ENCODE measurements at places on chromosomes 4 and X.
A peak's percentile ranks its signal among the peaks of the same experiment; 100 is the strongest.

DNA sequence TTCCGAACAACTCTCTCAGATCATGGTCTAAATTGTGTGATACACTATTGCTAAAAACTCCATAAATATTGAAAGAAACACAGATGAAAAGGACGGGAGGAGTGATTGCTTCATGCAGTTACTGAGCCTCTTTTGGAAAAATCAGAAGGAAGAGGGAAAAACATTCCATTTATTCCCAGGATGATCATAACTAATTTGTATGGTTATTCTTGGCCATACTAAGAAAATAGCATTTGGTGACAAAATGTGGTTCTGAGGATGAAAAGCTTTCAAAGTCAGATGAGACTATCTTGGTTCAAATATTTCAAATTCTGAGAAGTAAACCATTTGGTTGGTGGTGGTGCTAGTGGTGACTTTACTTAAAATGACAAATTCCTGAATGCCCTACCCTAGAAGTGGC is 305.4 kb upstream of the LDB2 start:
- no peak for DNase-seq

DNA sequence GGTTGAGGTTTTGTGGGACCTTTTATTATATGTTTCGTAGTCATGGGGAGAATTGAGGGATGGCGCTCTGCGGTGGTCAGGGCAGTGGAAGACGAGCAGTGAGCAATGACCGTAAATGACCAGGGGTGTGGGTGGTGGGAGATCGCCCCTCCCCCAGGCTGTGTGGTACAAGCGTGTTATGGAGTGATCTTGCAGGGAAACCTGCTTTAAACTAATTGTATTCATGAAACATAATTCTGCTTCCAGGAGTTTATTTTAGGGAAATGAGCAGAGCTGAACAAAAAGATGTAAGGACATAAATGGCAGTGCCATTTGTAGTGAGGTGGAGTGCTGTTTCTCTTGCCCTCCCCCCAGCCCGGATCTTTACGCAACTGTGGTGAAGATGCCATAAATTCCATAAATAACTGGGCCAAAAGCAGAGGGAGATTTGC is 20.2 kb downstream of the GYG2 start:
- no peak for DNase-seq

DNA sequence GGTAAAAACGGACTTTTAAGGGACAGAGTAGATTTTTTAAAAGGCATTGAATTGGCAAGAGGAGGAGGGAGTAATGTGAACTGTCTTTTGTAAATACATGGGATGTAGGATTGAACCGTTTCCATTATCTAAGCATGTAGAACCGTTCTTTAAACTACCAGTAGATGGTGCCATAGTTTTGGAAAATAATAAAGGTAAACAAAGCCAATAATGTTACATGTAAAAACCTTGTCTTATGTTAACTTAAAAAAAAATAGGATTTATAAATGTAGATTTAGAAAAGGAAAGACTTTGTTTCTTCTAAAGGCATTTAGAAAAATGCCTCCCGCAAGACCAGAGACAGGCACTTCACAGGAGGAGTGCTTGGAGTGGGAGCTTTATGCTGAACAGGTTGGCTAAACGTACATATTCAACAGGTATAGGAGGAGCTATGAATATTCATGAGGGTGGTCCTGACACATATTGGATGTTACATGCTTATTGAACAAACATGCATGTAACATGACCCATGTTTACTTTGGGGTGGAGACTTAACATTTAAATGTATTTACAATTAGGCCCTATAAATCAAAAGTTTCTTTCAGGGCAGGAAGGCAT is 45.5 kb upstream of the FAM241A start:
- no peak for DNase-seq

GRCh38 chr4:36230534-36230933 is 13.8 kb downstream of the ARAP2 start:
- DNase-seq, result no peak

DNA sequence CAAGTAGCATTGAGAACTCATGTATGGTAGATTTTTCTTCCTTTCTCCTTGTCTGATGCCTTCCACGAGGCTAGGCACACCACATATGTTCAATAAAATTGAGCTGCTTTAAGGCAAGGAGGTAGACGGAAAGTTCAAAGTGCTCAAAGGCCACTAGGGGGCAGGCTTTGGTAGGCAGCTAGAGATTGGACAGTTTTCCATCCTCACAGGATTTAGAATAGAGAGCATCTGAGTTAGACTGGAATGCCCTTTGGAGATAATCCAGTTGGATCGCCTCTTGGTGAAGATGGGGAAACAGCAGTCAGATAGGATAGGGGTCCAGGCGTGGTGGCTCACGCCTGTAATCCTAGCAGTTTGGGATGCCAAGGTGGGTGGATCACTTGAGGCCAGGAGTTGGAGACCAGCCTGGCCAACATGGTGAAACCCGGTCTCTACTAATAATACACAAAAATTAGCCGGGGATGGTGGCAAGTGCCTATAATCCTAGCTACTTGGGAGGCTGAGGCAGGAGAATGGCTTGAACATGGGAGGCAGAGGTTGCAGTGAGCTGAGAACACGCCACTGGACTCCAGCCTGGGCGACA is 30.4 kb downstream of the ELF4 start:
- DNase-seq, result peak; percentile 66

DNA sequence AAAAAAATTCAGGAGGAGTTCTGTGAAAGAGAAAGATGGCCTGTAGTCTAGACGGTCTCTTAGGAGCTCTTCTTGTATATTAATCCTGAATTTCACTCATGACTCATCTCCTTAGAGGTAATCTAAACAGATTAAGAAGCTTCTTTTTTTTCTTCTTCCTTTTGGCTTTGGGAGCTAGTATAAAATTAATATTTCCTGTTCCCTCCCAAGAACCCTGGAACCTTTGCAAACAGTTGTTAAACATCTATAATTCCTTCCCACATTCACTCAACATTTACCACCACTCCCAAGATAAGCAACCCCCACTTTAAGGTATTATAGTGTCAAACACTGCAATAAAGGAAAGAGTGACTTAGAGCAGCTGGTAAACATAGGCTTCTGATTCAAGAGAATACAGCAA is 146.4 kb upstream of the EDNRA start:
- no peak for DNase-seq

GRCh38 chrX:154731881-154732280 is 19.0 kb downstream of the GAB3 start:
- DNase-seq, result no peak

GRCh38 chrX:125681507-125681906 is 361.8 kb downstream of the TEX13C start:
- no peak for DNase-seq

- no peak for DNase-seq
These were observed 64.8 kb downstream of the KIF4A start for GRCh38 chrX:70354716-70355115.

- no peak for DNase-seq
These were observed 36.7 kb upstream of the HMX1 start for GRCh38 chr4:8908206-8908893.

GRCh38 chrX:105314458-105314857 is 94.0 kb upstream of the TEX13A start:
- DNase-seq, result no peak

GRCh38 chrX:66018585-66019309 is 21.1 kb downstream of the VSIG4 start:
- DNase-seq, result no peak

GRCh38 chrX:117429501-117429900 is 687.1 kb downstream of the KLHL13 start:
- no peak for DNase-seq

DNA sequence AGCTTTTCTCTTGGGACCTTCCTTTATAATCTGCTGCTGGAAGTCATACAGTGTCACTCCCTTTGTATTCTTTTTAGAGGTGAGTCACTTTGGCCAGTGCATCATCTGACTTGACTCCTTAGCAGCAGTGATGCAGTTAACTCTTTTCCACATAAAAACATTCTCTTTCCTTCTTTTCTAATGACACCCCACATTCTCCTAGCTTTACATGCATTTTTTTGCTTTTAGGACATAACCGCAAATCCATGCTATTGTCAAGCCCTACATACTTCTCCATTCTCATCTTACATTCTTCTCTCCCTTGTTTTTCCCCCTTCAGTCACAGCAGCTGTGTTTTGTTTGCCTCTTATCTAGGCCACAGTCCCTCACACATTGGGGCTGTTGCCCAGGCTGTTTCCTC is 55.1 kb downstream of the ZNF330 start:
- no peak for DNase-seq

GRCh38 chrX:45803383-45803921 is 602.8 kb upstream of the DIPK2B start:
- no peak for DNase-seq

- no peak for DNase-seq
These were observed 20.2 kb downstream of the APLN start for GRCh38 chrX:129634541-129634940.

- DNase-seq, result no peak
These were observed 22.6 kb downstream of the CCNQ start for GRCh38 chrX:153576239-153576870.

DNA sequence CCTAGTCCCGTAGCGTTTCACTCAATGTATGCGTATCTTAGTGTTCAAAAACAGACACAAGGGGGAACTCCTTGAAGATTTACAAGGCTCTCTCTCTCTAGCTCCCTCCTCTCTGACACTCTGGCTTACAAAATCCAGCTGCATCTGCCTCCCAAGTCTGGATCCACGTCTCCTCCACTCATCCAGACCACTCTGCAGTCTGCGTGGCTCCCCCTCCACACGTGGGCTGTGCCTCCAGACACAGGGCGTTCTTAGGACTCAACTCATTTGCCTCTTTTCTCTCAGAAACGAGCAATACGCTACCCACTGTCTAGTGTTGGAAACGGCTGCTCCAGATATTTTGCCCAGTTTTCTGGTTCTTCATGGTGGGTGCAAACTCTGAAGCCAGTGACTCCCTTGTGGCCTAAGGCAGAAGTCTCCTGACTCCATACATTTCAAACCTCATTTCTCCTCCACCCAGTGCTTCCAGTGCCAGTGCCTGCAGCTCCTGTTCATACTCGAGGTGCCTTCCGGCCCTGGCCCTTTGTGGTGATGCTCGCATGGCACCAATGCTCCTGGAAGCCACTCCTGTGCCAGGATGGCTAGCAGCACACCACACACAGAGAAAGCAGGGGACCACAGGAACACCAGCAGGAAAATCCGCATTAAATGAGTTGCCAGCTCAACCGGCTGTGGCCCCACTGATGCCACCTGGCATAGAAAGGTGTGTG is 24.1 kb downstream of the NAT8L start:
- DNase-seq, result no peak

DNA sequence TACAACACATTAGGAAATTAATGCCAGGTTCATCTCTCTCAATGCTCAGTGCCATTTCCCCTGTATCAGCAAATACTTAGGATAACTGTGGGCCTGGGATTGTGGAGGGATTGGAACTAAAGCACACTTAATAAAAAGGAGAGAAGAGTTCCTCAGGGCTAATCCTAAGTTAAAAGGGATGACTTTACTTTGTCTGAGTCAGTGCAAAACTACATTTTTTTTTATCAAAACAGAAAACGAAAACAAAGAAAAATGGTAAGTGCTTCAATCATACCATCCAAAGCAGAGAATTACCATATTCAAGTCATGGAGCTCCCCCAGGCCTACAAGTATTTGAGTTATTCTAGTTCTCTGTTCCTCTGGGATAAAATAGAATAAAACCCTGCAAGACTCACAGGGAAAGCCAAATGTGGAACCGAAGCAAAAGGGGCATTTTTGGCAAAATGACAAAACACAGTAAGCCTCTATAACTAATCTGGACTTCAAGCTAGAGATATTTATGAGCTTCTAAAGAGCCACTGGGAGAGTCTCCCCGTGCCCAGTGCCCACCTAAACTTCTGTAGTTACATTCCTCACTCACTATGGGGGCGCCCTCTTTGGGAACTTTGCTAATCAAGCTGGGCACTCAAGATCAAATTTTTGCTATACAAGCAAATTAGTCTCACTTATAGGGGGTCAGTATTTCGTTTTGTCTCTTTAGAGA is 53.4 kb downstream of the PALLD start:
- no peak for DNase-seq

- DNase-seq, result no peak
These were observed 34.7 kb downstream of the FRMPD3 start for GRCh38 chrX:107484002-107484726.

GRCh38 chr4:79273915-79274314 is 51.9 kb downstream of the NAA11 start:
- DNase-seq, result no peak

- DNase-seq, result no peak
These were observed 32.9 kb downstream of the EREG start for GRCh38 chr4:74397748-74398426.

GRCh38 chr4:122632396-122633143 is 11.7 kb upstream of the IL21 start:
- DNase-seq, result no peak

- no peak for DNase-seq
These were observed 250.4 kb downstream of the RAB28 start for GRCh38 chr4:13233755-13234154.

DNA sequence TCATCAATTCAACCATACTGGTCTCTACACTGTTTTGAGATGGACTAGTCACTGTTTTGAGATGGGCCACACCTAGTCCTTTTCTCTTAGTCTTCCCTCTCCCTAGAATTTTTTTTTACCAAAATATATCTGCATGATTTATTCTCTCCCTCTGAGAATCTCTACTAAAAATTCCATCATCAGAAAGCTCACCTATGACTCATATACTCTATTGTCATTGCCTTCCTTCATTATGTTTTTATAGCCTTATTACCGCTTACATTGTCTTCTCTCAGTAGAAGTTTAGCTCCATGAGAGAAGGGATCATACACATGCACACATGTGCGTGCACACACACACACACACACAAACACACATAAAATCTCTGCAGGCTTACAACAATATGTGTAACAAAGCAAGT is 303.6 kb downstream of the PCDH10 start:
- no peak for DNase-seq

GRCh38 chr4:136637071-136637777 is 895.1 kb downstream of the PCDH18 start:
- DNase-seq, result no peak

- no peak for DNase-seq
These were observed 124.6 kb downstream of the COL4A6 start for GRCh38 chrX:108313669-108314068.

GRCh38 chr4:133891011-133891410 is 310.6 kb downstream of the PABPC4L start:
- no peak for DNase-seq

- DNase-seq, result no peak
These were observed 95.0 kb downstream of the NYX start for GRCh38 chrX:41542135-41542534.

DNA sequence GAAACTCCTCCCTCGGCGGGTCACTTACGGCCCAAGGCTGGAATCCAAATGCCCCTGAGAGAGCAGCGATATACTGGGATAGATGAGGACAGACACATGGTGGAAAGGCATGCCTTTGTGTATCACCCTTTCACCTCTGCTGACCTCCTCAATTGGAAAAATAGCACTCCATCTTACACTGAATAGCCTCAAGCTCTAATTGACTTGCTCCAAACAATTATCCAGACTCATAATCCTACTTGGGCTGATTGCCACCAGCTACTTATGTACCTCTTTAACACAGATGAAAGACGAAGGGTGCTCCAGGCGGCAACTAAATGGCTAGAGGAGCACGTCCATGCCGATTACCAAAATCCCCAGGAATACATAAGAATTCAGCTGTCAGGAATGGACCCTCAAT is 1142.2 kb downstream of the ARAP2 start:
- no peak for DNase-seq

Measured in mucosa of gallbladder (tissue), 1 donor.